Colonic mucosa (tissue), 4 donors: ENCODE measurements at places on chromosomes 2 and 18.

DNA sequence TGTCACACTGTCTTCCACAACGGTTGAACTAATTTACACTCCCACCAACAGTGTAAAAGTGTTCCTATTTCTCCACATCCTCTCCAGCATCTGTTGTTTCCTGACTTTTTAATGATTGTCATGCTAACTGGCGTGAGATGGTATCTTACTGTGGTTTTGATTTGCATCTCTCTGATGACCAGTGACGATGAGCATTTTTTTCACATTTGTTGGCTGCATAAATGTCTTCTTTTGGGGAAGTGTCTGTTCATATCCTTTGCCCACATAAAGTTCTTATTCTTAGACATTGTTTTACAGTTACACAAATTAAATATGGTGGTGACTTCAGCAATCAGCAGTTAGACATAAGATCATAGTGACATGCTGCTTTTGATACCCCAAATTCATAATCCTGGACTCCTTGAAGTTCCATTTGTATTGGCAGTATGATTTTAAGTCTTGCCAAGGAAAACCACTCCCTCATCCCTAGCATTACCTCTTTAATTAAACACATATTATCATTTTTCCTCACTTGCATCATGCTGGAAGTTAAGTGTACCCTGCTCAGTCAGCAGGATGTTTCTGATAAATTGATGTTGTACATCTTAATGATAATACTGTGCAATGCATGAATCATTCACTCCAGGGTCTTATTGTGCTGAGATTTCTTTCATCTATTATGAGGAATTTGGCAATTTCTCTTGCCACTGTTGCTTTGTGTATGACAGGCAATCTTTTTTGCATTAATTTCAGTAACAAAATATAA, 67.6 kb upstream of the STAT1 start:
- no peaks in the 10 kb centered on the region for H3K27me3 ChIP-seq
- H3K36me3 ChIP-seq = no peaks in the 10 kb centered on the region
- no peaks in the 10 kb centered on the region for H3K4me1 ChIP-seq
- no peak for DNase-seq

GRCh38 chr2:190088917-190089316, 26.4 kb upstream of the MSTN start:
- no peaks in the 10 kb centered on the region for H3K4me1 ChIP-seq
- H3K36me3 ChIP-seq = no peaks in the 10 kb centered on the region
- no peak overlapping the region for H3K4me3 ChIP-seq
- H3K27me3 ChIP-seq = no peaks in the 10 kb centered on the region

DNA sequence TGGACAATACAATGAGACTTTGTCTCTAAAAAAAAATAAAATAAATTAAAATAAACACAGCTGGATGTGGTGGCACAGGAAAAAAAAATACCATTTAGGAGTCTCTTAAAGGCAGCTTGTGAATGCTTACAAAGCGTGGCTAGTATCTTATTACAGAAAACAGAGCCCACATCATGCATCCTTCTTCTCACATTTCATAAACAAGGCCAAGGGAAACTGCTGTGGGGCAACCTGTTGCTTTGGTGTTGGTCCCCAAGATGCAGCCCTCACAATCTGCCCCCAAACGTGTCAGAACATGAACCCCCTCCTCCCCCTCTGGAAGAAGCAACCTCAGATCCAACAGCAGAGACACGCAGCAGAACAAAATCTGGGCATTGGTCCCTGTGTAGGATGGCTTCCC, 2.6 kb downstream of the SLC14A1 start:
- no peak overlapping the region for H3K4me3 ChIP-seq
- H3K36me3 ChIP-seq = no peaks in the 10 kb centered on the region
- H3K4me1 ChIP-seq = no peaks in the 10 kb centered on the region
- H3K27ac ChIP-seq = no peak overlapping the region
- H3K27me3 ChIP-seq = no peaks in the 10 kb centered on the region

- no peak overlapping the region for H3K27ac ChIP-seq
- H3K4me3 ChIP-seq = no peak overlapping the region
- H3K36me3 ChIP-seq = no peaks in the 10 kb centered on the region
- H3K27me3 ChIP-seq = no peaks in the 10 kb centered on the region
Measured at GRCh38 chr2:42971947-42972736, 179.8 kb upstream of the HAAO start.

GRCh38 chr2:207252979-207253645, 87.4 kb upstream of the KLF7 start:
- no peaks in the 10 kb centered on the region for H3K27me3 ChIP-seq
- H3K27ac ChIP-seq = no peak overlapping the region
- DNase-seq = no peak
- H3K4me3 ChIP-seq = no peak overlapping the region

DNA sequence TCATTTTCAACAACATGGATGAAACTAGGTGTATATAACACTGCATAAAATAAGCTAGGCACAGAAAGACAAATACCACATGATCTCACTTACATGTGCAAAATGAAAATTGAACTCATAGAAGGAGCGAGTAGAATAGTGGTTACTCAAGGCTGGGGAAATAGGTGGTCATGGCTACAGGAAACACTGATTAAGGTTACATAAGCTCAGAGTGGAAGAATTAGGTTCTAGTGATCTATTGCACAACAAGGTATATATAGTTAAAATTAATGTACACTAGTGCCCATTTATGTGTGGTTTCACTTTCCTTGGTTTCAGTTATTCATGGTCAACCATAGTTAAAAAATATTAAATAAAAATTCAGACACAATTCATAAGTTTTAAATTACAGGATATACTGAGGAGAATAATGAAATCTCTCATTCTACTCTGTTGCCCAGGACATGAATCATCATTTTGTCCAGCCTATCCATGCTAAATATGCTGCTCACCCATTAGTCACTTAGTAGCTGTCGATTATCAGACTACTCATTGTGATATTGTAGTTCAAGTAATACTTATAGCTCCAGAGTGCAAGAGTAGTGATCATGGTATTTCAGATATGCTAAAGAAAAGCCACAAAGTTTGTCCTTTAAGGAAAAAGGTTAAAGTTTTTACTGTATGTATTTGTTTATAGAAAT, 1530.9 kb upstream of the LRRTM1 start:
- no peaks in the 10 kb centered on the region for H3K36me3 ChIP-seq
- no peak overlapping the region for H3K4me3 ChIP-seq
- H3K27ac ChIP-seq = no peak overlapping the region
- H3K27me3 ChIP-seq = no peaks in the 10 kb centered on the region
- no peaks in the 10 kb centered on the region for H3K4me1 ChIP-seq

DNA sequence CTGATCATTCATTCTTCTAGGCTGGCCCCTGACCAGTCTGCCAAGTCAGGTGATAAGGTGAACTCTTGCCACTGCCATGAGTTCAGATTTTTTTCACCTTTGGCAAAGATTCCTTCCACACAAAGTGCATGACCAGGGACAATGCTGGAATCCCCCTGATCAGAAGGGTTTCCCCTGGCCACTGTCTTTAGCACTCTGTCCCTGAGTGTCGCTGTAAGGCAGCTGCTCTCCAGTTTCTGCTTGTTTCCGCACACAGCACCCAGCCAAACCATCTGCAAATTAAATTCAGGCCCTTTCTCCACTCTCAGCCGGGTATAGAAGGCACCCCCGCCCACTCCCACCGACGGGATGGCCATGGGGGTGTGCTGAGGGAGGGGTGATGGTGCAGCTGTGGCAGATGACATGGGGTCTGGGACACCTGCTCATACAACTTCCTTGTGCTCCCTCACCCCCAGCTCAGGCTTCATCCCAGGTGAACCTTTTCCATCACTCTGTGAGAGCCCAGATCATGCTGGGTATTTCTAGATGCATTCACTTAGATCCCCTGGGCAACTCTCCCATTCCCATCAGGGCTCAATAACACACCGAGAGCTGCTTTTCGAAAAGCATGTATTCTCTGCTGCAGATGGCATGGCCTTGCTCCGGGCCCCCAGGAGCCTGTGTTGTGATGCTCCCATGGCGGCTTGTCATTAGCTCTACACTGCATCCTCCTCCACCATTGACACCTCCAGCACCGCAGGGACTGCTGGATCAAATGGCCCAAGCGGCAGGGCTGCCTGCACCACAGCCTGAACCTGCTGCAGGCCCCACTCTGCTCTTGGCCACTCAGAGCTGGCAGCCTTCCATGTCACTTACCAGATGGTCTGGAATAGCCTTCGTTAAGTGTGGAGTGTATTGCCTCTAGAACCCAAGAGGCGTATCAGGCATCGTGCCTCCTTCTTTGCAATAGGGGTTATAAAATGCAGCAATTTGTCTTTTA, 52.3 kb upstream of the ROCK2 start:
- no peak overlapping the region for H3K4me3 ChIP-seq
- no peaks in the 10 kb centered on the region for H3K36me3 ChIP-seq
- no peaks in the 10 kb centered on the region for H3K4me1 ChIP-seq
- no peak overlapping the region for H3K27ac ChIP-seq
- no peak for DNase-seq
- H3K27me3 ChIP-seq = no peaks in the 10 kb centered on the region

DNA sequence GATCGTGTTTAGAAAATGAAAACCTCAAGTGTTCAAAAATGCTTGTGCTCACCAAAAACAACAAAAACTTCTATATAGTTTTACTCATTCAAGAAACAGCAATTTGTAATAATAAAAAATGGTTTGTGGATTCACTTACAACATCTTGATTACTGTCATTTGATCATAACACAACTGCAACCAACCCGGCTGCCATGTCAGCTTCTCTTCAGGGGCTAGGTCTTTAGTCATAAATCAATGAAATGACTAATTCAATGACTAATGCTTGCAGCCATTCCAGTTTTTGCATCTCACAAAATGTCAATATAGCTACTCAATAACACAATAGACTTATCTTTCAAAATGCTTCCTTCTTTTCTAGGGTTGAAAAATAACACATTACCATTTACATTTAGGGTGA, 128.0 kb downstream of the OLA1 start:
- DNase-seq = no peak
- H3K4me1 ChIP-seq = no peaks in the 10 kb centered on the region
- no peaks in the 10 kb centered on the region for H3K27me3 ChIP-seq
- no peaks in the 10 kb centered on the region for H3K36me3 ChIP-seq

- H3K36me3 ChIP-seq = no peaks in the 10 kb centered on the region
- no peak for DNase-seq
- no peaks in the 10 kb centered on the region for H3K27me3 ChIP-seq
- H3K4me3 ChIP-seq = no peak overlapping the region
- H3K4me1 ChIP-seq = no peaks in the 10 kb centered on the region
Measured at GRCh38 chr2:192051533-192051932, 143.2 kb downstream of the TMEFF2 start.

DNA sequence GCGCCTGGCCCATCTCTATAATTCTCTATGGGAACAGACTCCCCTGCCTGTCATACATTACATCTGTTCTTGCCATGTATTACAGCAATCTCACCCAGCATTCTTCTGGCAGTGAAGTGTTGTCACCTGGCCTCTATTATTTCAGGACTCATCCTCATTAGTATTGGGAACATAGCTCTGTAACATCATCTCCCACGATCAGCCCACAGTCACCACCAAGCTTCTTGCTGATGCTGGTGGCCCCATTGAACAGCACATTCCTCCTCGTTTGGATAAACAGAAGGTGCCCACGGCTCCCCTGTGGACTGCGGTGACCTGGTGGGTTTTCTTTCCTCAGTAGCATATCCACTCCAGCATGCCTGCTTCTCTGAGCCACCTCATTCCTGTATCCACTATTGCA, 21.5 kb downstream of the CHCHD5 start:
- no peaks in the 10 kb centered on the region for H3K36me3 ChIP-seq
- H3K4me3 ChIP-seq = no peak overlapping the region
- H3K4me1 ChIP-seq = no peaks in the 10 kb centered on the region
- no peaks in the 10 kb centered on the region for H3K27me3 ChIP-seq
- H3K27ac ChIP-seq = no peak overlapping the region

- DNase-seq = no peak
- no peak overlapping the region for H3K4me3 ChIP-seq
- no peaks in the 10 kb centered on the region for H3K27me3 ChIP-seq
- H3K4me1 ChIP-seq = no peaks in the 10 kb centered on the region
- H3K27ac ChIP-seq = no peak overlapping the region
Measured at GRCh38 chr2:932320-933115, 18.1 kb upstream of the SNTG2 start.
